ENCODE measurements at places on chromosomes 2 and 18.

DNA sequence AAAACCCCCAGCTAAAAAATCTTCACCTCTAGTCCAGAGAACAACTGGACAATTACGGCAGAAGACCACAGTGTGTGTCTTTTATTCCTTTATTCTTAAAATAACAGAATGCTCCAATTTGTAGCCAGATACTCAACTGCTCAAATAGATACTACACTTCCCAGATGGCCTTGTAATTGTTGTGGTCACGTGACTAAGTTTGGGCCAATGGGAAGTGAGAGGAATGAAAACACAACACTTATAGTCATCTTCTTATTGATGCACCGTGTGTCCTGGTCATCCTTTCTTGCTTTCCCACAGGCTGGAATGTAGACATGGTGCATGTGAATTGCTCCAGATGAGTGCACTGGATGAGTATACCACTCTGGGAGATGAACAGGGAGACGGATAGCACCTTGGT is 145.1 kb downstream of the CDC42EP3 start:
- DNase-seq = no peak

DNA sequence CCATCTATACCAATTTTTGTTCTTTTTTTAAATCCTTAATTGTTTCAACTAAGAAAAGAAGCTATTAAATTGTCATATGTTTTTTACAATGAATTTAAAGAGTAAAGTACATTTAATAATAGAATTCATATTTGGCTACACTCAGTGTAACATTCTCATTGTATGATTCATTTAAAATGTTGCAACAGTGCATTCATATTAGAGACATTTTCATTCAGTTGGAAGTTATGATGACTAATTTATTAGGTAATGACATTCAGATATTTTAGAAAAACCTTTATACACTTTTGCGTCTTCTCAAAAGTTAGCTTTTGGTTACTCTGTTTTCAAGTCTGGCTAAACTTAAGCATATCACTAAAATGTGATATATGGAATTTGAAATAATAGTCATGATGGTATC is 887.5 kb upstream of the NRXN1 start:
- no peak for DNase-seq

- DNase-seq = no peak
These were observed 1101.0 kb upstream of the FANCL start for GRCh38 chr2:59342166-59342565.

DNA sequence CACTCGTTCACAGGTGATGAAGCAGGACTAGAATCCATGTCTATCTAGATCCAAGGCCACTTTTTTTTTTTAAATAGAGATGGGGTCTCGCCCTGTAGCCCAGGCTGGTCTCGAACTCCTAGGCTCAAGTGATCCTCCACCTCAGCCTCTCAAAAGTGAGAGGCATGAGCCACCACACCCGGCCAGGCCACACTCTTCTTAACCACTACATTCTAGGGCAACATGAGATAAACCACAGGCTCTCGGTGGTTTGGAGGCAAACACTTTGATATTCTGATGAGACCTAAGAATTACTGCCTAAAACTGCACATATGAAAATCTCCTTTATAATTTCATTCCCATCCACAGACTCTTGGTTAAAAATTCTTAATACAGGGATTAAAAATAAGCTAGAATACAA is 51.8 kb downstream of the USP34 start:
- DNase-seq = no peak
